ENCODE measurements at places on chromosomes 12 and 14. TPM values are rescaled to one million over a fixed set of nuclear protein-coding genes. Genes with fewer than 3 reads are reported as not detected.
A peak's percentile ranks its signal among the peaks of the same experiment; 100 is the strongest.

DNA sequence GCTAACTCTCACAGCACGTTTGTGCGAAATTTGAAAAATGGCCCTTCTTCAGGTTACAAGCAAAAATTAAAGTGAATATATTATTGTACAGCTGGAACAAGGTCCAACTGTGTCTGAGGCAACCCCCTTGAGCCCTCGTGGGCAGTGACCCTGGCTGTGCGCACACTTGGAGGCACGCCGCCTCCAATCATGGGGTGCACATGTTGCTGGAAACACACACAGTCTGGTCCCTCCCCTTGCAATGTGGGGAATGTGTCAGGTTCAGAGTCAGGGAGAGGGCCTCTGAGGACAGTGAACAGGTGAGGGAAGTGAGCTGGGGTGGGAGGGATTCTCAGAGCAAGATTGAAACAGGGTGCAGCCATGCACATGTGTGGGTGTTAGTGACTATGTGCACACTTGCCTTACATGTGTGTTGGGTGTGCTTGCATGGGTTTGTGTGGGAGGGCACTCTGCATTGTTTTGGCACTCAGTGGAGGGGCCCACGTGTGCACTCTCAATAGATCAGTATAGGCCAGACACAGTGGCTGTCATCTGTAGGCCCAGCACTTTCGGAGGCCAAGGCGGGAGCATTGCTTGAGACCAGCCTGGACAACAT, 9.6 kb downstream of the TSPAN9 start:
- DNase-seq = no peak
- H3K36me3 ChIP-seq = peaks cover 7% of the 10 kb centered on the region
- H3K4me1 ChIP-seq = no peaks in the 10 kb centered on the region
- no peak overlapping the region for H3K27ac ChIP-seq
- no peak overlapping the region for H3K4me3 ChIP-seq
- H3K27me3 ChIP-seq = no peaks in the 10 kb centered on the region

DNA sequence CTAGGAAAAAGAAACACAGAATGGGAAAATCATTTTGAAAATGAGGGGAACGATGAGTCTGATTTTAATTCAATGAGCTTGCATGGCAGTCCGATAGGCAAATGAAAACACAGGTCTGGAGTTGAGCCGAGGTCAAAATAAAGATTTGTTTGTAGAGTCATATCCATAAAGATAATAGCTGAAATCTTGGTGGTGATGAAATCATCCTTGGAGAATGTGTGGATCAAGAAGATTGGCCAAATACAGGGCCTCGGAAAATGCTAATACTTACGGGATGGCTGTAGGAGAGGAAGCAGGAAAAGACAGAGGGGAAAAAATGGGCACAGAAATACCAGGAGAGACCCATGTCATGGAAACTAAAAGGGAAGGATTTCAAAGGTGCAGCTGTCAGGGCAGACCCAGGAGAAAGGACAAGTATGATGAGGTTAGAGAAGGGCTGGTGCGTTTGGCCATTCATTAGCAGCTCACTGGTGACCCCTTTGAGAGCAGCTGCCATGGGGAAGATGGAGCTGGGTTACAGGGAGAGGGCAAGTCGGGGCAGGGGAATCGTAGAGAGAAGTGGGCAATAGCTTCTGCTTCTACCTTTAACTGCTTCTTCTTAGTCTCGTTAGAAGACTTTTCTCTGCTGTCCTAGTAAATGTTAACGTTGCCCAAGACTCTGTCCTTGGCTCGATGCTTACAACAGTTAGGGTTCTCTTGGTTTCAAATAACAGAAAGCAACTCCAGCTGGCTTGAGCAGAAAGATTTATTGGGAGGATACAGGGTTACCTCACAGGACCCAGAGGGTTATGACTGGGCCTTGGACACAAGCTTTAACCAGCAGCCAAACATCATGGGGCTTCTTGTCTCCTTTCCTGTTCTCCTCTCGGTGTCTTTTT, 161.8 kb downstream of the EFCAB11 start:
- no peaks in the 10 kb centered on the region for H3K36me3 ChIP-seq
- no peaks in the 10 kb centered on the region for H3K4me1 ChIP-seq
- H3K27me3 ChIP-seq = no peaks in the 10 kb centered on the region
- H3K27ac ChIP-seq = peak overlapping the region; percentile 54

DNA sequence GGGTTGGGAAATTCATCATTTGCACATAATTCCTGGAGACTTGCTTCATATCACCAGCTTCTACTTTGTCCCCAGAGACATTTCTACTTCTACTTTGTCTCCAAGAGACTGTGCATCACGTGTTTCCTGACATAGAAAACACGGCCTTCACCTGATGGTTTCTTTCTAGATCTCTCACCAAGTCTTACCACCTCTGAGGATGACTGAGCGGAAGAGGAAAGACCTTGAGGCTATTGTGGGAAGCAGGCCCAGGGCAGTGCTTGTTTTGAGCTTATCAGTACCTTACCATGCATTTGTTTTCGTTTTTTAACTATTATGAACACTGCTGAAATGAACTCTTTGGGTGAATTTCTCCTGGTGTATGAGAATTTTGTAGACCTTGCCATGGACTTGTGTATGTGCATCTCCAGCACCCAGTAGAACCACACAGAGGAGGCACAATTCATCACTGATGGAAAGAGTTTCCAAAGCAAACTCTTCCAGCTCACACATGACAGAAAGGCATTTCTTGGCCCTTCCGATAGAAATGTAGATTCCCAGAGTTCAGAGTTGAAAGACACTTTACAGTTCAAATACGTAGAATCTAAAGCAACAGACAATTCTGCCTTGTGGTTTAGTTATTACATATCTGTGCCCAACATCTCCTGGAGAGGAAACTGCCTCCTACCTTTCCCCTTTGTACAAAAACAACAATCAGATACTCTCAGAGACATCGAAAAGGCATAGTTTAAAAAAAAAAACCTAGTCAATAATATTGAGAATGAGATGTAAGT, 434.7 kb downstream of the FUT8 start:
- no peaks in the 10 kb centered on the region for H3K4me1 ChIP-seq
- H3K36me3 ChIP-seq = no peaks in the 10 kb centered on the region
- no peak for DNase-seq
- no peak overlapping the region for H3K4me3 ChIP-seq
- H3K27ac ChIP-seq = no peak overlapping the region
- no peaks in the 10 kb centered on the region for H3K27me3 ChIP-seq

DNA sequence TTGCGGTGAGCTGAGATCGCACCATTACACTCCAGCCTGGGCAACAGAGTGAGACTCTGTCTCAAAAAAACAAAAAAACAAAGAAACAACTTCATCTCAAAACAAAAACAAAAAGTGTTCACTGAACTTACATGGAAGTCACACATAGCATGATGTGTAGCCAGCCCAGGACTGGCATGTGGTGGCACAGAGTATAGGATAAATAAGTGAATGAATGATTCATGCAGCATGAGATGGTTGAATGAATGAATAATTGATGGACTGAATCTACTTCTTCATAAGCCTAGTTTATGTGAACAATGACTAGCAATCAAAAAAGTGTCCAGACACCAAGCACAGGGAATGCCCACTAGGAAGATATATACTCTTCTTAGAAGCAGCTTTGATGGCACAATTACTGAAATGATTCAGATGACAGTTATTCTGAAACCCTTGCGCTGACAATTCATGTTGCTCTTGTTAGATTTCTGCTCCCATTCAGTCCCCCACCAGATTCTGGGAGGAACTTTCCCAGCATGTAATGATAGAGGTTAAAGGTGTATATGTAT, 31.6 kb upstream of the SERPINA6 start:
- no peak overlapping the region for H3K27ac ChIP-seq
- no peak overlapping the region for H3K4me3 ChIP-seq
- no peak for DNase-seq
- no peaks in the 10 kb centered on the region for H3K4me1 ChIP-seq

ALX1 gene
- not detected for total RNA-seq

A2M gene
- total RNA-seq = 195 TPM

DNA sequence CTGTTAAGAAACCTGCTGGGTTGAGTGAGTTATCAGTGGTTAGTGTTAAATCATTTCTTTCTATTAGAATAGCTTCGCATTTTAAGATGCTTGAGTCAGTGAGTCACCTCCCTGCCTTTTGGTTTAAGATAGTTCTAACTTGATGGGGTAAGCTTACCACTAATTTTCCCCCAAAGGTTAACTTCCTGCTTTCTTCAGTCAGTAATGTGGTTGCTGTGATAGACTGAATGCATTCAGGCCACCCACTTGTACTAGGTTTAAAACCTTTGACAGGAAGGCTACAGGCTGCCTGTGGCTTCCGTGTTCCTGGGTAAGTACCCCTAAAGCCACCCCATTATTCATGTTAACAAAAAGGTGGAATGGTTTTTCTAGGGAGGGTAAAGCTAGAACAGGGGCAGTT, 25.3 kb downstream of the CLEC2A start:
- no peaks in the 10 kb centered on the region for H3K4me1 ChIP-seq
- H3K27ac ChIP-seq = no peak overlapping the region
- no peak for DNase-seq
- H3K4me3 ChIP-seq = no peak overlapping the region
- no peaks in the 10 kb centered on the region for H3K27me3 ChIP-seq
- no peaks in the 10 kb centered on the region for H3K36me3 ChIP-seq

DNA sequence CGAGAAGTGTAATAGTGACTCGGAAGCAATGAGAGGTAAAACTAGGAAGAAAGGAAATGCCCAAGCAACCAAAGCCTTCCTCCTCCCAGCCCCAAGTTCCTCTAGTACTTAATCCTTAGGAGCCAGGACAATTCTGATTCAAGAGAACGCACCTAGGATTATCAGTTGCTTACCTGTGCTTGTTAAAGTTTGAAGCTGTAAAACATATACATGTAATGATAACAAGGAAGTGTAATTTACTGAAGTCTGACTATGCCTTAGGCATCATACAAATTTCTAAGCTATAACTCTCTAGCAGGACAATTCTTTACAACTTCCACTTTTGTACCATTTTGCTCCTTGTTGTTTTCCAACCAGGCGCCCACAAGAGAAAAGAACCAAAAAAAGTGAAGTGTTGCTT, 92.8 kb upstream of the OSBPL8 start:
- H3K36me3 ChIP-seq = no peaks in the 10 kb centered on the region
- no peak for DNase-seq
- no peaks in the 10 kb centered on the region for H3K4me1 ChIP-seq
- H3K4me3 ChIP-seq = no peak overlapping the region
- H3K27ac ChIP-seq = no peak overlapping the region

GRCh38 chr12:117037289-117038022, 61.8 kb downstream of the TESC start:
- DNase-seq = peak; percentile 68
- H3K4me1 ChIP-seq = no peaks in the 10 kb centered on the region
- peaks cover 37% of the 10 kb centered on the region for H3K27me3 ChIP-seq

TAS2R13 gene
- total RNA-seq = 4.1 TPM
